ENCODE measurements at places on chromosomes 2 and 18.

DNA sequence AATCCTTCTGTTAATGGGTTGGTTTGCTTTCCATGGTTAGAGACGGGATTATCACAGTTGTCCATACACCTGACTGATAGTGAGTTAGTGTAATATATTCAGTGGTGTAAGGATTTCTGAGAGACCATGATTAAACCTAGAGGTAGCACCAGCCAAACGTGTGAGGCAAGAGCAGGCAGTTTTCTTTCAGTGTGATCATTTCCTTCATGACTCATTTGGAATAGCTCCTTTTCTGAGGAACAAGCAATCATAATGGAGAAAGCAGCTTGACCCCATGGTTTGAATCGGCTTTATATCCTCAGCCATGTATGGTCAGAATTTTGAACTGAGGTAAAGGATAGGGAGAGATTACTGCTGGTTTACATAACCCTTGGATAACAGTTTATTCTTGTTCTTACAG is 2.9 kb downstream of the MXD1 start:
- H3K36me3 ChIP-seq: no peaks in the 10 kb centered on the region
- no peak for DNase-seq
- no peaks in the 10 kb centered on the region for H3K27me3 ChIP-seq
- H3K4me1 ChIP-seq: 0 out of 2 replicates have a peak, but pooled peaks cover 1% of the 10 kb centered on the region
- H3K27ac ChIP-seq: no peak overlapping the region
- no peak overlapping the region for H3K4me3 ChIP-seq

DNA sequence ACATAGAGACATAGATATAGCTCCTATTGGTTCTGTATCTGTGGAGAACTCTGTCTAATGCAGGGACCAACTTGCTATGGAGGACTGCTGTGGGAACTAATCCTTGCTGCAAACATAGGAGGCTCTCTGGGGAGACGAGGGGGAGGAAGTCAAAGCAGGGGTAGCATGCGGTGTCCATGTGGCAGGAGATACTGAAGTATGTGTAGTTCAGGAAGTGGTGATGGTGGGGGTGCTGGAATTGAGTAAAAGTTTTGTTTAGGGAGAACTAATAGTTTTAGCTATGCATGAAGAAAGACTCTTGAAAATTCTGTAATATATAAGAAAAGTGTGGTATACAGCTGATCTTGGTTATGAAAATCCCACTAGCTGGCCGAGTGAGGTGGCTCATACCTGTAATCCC is 62.0 kb downstream of the ANKRD44 start:
- H3K4me1 ChIP-seq: no peaks in the 10 kb centered on the region
- no peaks in the 10 kb centered on the region for H3K36me3 ChIP-seq
- no peaks in the 10 kb centered on the region for H3K27me3 ChIP-seq
- no peak overlapping the region for H3K4me3 ChIP-seq
- H3K27ac ChIP-seq: no peak overlapping the region

GRCh38 chr18:58886864-58887612 is 22.4 kb downstream of the ZNF532 start:
- H3K4me1 ChIP-seq: peaks cover 1% of the 10 kb centered on the region
- H3K27ac ChIP-seq: no peak overlapping the region
- peaks cover 2% of the 10 kb centered on the region for H3K36me3 ChIP-seq
- no peaks in the 10 kb centered on the region for H3K27me3 ChIP-seq
- no peak overlapping the region for H3K4me3 ChIP-seq

GRCh38 chr2:62845256-62845655 is 139.7 kb downstream of the EHBP1 start:
- H3K36me3 ChIP-seq: no peaks in the 10 kb centered on the region
- no peak overlapping the region for H3K27ac ChIP-seq
- H3K27me3 ChIP-seq: no peaks in the 10 kb centered on the region
- H3K4me1 ChIP-seq: no peaks in the 10 kb centered on the region
- no peak for DNase-seq
- no peak overlapping the region for H3K4me3 ChIP-seq

GRCh38 chr2:11532416-11533055 is 1.3 kb upstream of the GREB1 start:
- H3K4me3 ChIP-seq: no peak overlapping the region
- H3K27me3 ChIP-seq: no peaks in the 10 kb centered on the region
- no peak for DNase-seq

GRCh38 chr18:26550998-26551694 is 2.8 kb upstream of the KCTD1 start:
- DNase-seq: no peak
- peaks cover 7% of the 10 kb centered on the region for H3K4me1 ChIP-seq
- peak overlapping the region; percentile 6 for H3K4me3 ChIP-seq
- no peaks in the 10 kb centered on the region for H3K36me3 ChIP-seq
- peaks cover 37% of the 10 kb centered on the region for H3K27me3 ChIP-seq

- no peaks in the 10 kb centered on the region for H3K4me1 ChIP-seq
- no peaks in the 10 kb centered on the region for H3K36me3 ChIP-seq
- DNase-seq: no peak
- H3K27me3 ChIP-seq: no peaks in the 10 kb centered on the region
- H3K27ac ChIP-seq: no peak overlapping the region
Observed at GRCh38 chr18:39345321-39345720, 1779.7 kb upstream of the CELF4 start.

- no peak overlapping the region for H3K4me3 ChIP-seq
- no peak for DNase-seq
- no peaks in the 10 kb centered on the region for H3K27me3 ChIP-seq
- no peak overlapping the region for H3K27ac ChIP-seq
- H3K36me3 ChIP-seq: no peaks in the 10 kb centered on the region
- no peaks in the 10 kb centered on the region for H3K4me1 ChIP-seq
Observed at GRCh38 chr18:8991155-8991554, 111.3 kb upstream of the NDUFV2 start.

DNA sequence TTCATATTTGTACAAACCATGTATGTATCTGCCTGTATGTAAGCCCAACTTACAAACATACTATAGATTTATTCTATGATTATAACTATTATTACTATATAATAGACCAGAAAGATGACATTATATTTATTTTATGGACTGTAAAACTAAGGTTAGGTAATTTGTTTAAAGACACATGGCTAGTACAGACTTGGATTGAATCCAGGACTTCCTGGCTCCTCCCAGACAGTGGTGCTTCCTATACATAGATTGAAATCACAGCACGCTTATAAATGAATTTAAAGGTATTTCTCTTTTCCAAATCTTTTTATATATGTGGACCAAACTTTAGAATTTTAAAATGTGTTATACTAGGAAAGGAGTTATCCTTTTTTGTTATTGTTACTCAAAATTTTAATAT is 151.6 kb upstream of the MYO3B start:
- H3K4me3 ChIP-seq: no peak overlapping the region
- H3K4me1 ChIP-seq: no peaks in the 10 kb centered on the region
- no peaks in the 10 kb centered on the region for H3K36me3 ChIP-seq
- DNase-seq: no peak

- peaks cover 4% of the 10 kb centered on the region for H3K4me1 ChIP-seq
- peaks cover 6% of the 10 kb centered on the region for H3K36me3 ChIP-seq
- no peak for DNase-seq
- no peaks in the 10 kb centered on the region for H3K27me3 ChIP-seq
- no peak overlapping the region for H3K27ac ChIP-seq
Observed at GRCh38 chr2:105099153-105099552, 61.3 kb downstream of the MRPS9 start.

DNA sequence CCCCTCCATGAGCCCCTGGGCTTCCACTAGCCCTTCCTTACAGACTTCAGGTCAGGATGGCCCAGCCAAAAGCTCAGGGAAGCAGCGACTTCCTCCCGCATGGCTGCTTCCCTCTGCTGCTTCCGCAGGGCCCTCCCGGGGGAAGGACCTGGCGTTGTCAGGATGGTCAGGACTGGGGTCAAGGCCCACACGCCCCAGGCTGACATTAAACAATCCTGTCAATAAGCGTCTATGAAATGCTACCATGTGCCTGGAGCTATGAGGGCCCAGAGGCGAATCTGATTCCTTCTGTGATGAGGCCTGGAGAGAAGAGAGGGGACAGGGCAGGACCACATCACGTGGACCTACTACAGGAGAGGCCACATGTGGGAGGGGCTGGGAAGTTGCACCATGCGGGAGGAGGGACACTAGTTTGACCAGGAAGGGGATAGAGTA is 17.3 kb downstream of the CYS1 start:
- H3K36me3 ChIP-seq: no peaks in the 10 kb centered on the region
- no peak for DNase-seq
- no peaks in the 10 kb centered on the region for H3K27me3 ChIP-seq
- no peak overlapping the region for H3K4me3 ChIP-seq
- no peaks in the 10 kb centered on the region for H3K4me1 ChIP-seq

DNA sequence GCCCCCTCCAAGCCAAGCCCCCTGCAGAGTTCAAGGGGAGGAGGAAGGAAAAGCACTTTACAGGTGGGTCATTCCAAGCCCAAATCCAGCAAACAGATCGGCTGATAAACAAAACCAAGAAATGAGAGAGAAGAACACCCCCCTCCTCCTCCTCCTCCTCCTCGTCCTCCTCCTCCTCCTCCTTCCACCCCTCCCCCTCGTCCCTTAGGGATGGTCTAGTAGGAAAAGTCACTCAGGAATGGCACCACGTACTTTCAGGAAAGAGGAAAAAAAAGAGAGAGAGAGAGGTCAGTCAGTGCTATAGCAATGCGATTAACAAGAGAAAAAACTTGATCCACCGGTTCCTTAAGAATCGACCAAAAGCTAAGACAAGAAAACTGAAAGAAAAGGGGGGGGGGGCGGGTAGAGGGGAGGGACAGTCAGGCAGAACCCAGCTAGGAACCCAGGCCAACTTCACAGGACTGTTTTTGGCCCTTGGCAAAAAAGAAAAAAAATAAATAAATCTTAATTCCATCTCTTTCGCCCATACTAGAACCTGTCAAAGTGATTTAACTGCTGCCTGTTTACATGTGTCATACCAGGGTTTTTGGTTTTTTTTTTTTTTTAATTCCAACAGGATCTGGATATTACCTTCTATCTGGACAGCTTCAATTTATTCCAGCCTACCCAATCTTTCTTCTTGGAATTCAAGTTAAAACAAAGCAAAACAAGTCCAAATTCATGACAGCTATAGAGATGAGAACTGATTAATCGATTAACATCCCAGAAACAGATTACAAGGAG is 906 bp downstream of the IKZF2 start:
- no peaks in the 10 kb centered on the region for H3K36me3 ChIP-seq
- no peaks in the 10 kb centered on the region for H3K27me3 ChIP-seq
- no peak overlapping the region for H3K27ac ChIP-seq
- H3K4me1 ChIP-seq: peaks cover 1% of the 10 kb centered on the region
- H3K4me3 ChIP-seq: peak overlapping the region; percentile 68

DNA sequence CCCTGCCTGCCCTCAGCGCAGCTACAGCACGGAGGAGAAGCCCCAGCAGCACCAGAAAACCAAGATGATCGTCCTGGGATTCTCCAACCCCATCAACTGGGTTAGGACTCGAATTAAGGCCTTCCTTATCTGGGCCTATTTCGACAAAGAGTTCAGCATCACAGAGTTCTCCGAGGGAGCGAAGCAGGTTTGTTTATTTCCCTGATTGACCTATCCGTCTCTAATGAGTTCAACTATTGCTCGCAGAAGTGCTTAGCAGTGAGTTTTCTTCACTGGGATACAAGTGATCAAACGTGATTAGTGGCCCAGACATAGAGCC is 639 bp downstream of the MAIP1 start:
- no peak overlapping the region for H3K27ac ChIP-seq
- H3K27me3 ChIP-seq: no peaks in the 10 kb centered on the region
- H3K36me3 ChIP-seq: no peaks in the 10 kb centered on the region
- H3K4me1 ChIP-seq: no peaks in the 10 kb centered on the region
- DNase-seq: no peak

- no peak overlapping the region for H3K27ac ChIP-seq
- no peaks in the 10 kb centered on the region for H3K4me1 ChIP-seq
- no peaks in the 10 kb centered on the region for H3K36me3 ChIP-seq
- no peak overlapping the region for H3K4me3 ChIP-seq
Observed at GRCh38 chr18:25373432-25374179, 21.6 kb upstream of the ZNF521 start.

DNA sequence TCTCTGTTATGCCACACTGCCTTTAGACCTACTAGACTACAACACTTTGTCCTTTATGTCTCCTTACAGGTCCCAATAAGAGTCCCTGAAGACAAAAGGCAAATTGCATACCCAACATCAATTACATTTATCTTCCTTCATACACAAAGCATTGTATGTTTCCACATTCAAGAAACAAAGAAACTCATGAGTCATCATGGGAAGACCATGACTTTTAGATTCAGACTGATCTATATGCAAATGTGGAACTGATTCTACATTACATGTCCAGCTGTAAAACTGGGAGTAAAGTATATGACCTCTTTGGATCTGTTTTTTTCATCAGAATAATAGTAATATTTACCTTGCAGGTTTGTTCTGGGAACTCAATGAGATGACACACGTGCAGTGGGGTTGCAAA is 25.2 kb upstream of the HNMT start:
- H3K4me3 ChIP-seq: no peak overlapping the region
- H3K36me3 ChIP-seq: no peaks in the 10 kb centered on the region
- no peak for DNase-seq
- H3K27ac ChIP-seq: no peak overlapping the region
- H3K4me1 ChIP-seq: no peaks in the 10 kb centered on the region

DNA sequence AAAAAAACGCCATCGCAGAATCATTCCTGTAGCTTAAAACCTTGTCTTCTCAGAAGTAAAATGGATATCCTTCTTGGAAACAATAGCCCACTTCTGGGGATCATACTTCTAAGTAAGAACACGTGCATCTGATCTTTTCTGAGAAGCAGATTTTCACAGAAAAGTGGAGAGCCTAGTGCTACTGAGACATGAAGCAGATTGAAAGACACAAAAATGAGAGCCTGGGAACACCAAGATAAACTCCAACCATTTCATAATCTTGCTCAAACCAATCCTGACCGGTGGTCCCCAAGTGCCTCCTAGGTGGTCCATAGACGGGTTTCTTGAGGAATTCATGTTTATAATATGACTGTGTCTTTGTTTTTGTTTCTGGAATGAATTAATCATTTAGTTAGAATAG is 191.2 kb downstream of the IRS1 start:
- no peak overlapping the region for H3K27ac ChIP-seq
- no peak overlapping the region for H3K4me3 ChIP-seq
- H3K36me3 ChIP-seq: no peaks in the 10 kb centered on the region
- no peaks in the 10 kb centered on the region for H3K4me1 ChIP-seq
- no peaks in the 10 kb centered on the region for H3K27me3 ChIP-seq

GRCh38 chr2:14773696-14774095 is 141.2 kb downstream of the LRATD1 start:
- no peaks in the 10 kb centered on the region for H3K27me3 ChIP-seq
- no peak overlapping the region for H3K4me3 ChIP-seq
- H3K4me1 ChIP-seq: no peaks in the 10 kb centered on the region
- no peaks in the 10 kb centered on the region for H3K36me3 ChIP-seq
- no peak overlapping the region for H3K27ac ChIP-seq
- DNase-seq: no peak

- no peak overlapping the region for H3K4me3 ChIP-seq
- H3K36me3 ChIP-seq: no peaks in the 10 kb centered on the region
Observed at GRCh38 chr18:45691816-45692179, 32.2 kb upstream of the SLC14A1 start.

GRCh38 chr2:83782122-83782521 is 677.0 kb downstream of the SUCLG1 start:
- no peak overlapping the region for H3K27ac ChIP-seq
- no peak overlapping the region for H3K4me3 ChIP-seq
- H3K27me3 ChIP-seq: no peaks in the 10 kb centered on the region
- H3K4me1 ChIP-seq: no peaks in the 10 kb centered on the region
- no peak for DNase-seq
